Neural crest cell (in vitro differentiated cells): ENCODE measurements at places on chromosomes 13 and 19. TPM values are rescaled to one million over a fixed set of nuclear protein-coding genes. Genes with fewer than 3 reads are reported as not detected.

Gene IL27RA
- total RNA-seq: 4.8 and 5.0 TPM in 2 replicates

Gene IRGC
- total RNA-seq: not detected in 2 replicates

Gene GNG7
- total RNA-seq: 13.9 and 15.1 TPM in 2 replicates

DNA sequence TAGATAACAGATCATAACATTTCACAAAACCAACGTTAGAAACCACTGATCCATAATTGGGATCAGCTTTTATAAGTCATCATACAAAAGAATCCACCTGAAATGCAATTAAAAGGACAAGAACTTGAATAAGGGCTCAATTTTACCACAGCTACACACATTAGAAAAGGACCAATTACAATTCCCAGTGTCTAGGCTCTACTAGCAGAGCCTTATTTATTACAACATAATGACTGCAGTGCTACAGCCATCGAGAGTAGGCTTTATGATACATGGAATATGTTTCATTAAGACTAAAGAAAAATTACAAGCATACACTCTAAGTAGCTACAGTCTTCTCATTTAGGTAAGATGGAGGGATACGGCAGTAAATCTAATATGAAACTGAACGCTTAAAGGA lies 2.9 kb downstream of the RBM26 start:
- DNase-seq: no peak

GRCh38 chr19:31553846-31554215 lies 204.6 kb upstream of the TSHZ3 start:
- DNase-seq: no peak

DNA sequence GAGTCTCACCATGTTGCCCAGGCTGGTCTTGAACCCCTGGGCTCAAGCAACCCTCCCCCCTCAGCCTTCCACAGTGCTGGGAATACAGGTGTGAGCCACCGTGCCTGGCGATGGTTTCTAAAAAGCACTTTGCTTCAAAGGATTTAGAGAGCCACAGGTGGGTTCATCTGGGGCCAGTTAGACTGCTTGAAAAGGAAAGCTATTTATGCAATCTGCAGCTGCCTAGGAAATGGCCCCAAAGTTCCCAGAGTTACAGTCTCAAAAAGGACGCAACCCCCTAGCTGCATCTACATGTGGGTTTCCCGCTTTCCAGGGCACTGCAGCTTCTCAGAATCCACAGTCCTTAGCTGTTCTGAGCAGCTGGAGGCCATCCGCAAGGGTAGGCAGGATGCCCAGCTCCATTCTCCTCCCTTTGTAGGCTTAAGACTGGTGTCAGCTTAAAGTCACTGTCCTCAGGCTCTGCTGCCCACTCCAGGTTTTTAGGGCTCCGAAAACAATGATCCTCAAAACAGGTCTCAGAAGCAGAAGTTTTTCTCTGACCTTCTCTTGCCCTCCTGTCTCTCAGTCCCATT lies 41.4 kb downstream of the ZNF823 start:
- no peak for DNase-seq

DNA sequence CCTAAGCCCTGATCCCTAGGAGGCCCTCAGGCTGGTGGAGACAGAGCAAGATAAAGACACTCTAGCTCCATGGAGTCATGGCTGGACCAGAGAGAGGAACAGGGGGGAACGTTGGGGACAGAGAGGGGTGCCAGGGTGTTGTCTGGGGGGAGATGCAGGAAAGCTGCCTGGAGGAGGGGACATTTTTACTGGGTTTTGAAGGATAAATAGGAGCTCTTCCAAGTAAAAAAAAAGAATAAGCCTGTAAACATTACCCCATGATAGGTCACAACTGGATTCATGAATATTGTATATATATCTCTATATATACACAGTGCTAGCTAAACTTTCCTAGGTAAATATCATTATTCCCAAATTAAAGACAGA lies 714 bp downstream of the HSH2D start:
- DNase-seq: no peak

GRCh38 chr19:7397687-7398086 lies 49.0 kb downstream of the ARHGEF18 start:
- no peak for DNase-seq

DNA sequence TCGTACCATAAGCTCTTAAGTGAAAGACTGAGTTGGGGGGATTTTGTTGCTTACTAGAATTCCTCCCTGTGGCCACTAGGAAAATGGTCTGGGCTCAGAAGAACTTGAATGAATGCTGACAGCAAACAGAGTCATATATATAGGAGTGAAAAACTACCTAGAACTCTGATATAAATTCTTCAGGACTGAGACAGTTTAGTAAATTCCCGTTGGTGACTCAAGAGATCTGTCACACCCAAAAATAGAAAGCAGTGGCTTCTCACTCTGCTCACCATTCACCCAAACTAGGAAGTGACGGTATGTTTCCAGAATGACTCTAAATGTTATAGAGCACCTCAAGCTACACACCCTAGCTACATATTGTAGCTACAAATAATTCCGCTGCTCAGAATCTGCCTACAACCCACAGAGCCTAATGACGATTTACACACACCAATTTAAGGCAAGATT lies 116.2 kb downstream of the TBC1D4 start:
- no peak for DNase-seq
